ENCODE measurements at places on chromosomes 7 and 10.

- no peak for DNase-seq
Observed at GRCh38 chr7:133675510-133676218, 422.8 kb downstream of the EXOC4 start.

DNA sequence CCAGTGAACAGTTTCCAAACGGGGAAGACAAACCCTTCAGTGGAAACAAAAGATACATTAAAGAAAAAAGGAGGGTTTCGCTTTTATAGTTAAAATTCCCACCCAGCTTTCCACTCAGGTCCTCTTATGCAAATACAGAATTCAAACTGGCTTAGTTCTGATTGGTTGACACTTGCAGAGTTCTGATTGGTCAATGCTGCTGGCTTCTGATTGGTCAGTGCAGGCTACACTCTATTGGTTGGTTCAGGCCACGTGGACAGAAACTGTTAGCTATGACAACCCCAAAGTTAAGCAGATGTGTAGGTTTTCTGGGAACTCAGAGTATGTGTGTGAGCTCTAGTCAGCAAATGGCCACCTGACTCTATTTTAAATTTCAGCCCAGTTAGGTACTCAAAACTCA, 80.0 kb downstream of the FBXL13 start:
- no peak for DNase-seq

GRCh38 chr10:1153251-1153763, 97.1 kb downstream of the WDR37 start:
- DNase-seq, result no peak

DNA sequence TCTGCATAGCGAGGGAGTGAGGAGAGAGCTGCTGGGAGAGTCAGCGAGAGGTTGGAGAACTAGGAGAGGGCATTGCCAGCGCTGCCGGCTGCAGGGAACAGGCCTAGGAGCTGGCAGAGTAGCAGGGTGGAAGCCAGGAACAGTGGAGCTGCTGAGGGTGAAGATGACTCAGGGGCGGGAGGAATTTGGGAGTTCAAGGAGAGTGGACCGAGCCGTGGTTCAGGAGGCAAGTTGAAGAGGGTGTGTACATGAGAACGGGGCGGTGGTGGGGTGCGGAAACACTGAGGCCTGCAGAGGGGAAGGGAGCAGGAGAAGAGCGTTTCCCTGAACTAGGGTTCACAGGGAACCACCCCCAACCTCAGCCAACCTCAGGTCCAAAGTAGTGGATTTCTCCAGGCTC, 31.5 kb downstream of the HIF1AN start:
- DNase-seq, result no peak

DNA sequence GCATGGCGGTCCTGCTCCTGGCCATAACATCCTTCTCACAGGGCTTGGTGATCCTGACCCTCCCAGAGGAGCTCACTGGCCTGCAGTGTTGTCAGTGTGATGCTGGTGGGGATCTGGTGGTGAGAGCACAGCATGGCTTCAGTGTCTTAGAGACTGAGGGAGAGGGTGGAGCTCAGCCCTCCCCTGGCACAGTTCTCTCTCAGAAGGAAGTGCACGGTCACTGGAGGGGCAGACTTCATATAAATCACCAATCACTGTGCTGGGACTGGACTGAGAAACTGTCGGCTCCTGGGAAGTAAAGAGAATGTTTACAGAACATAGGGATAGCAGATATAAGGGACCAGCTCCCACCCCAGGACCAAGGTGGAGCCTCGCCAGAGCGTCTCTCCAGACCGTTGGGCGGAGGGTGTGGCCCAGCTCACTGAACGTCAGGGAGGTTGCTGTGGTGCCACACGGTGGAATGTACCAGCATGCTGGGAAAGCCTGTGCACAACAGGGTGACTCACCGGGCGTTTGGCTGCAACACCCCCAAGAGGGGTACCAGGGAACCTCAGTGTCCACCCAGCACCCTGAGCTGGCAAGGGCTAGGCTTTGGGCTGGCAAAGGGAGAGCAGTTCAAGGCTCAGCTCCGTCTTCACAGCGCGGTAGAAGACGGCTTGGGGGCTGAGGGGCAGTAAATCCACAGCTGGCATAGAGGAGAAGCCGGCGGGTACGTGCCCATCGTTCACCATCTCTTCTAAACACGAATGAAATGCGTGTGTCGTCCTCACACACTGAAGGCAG, 8.8 kb upstream of the GET4 start:
- DNase-seq, result no peak
